Stimulated activated CD4-positive, alpha-beta T cell treated with anti-CD3 and anti-CD28 coated beads, Interleukin-12 subunit alpha, Interleukin-12 subunit beta, amount 100 ng/mL, for 24 hours (primary cell): ENCODE measurements at places on chromosomes 5 and 9.

GRCh38 chr5:74452856-74453255 lies 187.7 kb downstream of the ENC1 start:
- no peak for DNase-seq

DNA sequence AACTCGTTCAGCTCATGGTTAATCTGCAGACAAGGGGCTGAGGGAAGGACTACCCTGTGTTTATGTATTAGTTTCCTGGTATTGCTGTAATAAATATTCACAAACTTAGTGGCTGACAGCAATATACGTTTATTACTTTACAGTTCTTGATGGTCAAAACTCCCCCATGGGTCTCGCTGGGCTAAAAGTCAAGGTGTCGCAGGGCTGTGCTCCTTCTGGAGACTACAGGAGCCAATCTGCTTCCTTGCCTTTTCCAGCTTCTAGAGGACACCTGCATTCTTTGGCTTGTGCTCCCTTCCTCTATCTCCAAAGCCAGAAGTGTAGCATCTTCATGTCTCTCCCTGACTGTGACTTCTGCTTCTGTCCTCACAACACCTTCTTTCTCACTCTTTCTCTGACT lies 653.8 kb upstream of the RIOK2 start:
- no peak for DNase-seq

DNA sequence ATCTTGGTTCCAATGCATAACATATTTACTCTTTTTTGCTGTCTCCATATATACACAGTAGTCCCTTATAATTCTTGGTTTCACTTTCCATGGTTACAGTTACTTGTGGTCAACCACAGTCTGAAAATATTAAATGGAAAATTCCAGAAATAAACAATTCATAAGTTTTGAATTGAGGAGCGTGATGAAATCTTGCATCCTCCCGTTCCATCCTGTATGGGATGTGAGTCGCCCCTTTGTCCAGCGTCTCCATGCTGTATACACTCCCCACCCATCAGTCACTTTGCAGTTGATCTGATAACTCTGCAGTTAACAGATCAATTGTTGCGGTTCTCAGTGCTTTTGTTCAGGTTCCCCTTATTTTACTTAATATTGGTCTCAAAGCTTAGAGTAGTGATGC lies 11.5 kb upstream of the FAF2 start:
- no peak for DNase-seq

- DNase-seq = no peak
Observed at GRCh38 chr5:71452876-71453275, 2.6 kb upstream of the BDP1 start.

- DNase-seq = no peak
Observed at GRCh38 chr5:95794070-95794516, 28.4 kb downstream of the GLRX start.

DNA sequence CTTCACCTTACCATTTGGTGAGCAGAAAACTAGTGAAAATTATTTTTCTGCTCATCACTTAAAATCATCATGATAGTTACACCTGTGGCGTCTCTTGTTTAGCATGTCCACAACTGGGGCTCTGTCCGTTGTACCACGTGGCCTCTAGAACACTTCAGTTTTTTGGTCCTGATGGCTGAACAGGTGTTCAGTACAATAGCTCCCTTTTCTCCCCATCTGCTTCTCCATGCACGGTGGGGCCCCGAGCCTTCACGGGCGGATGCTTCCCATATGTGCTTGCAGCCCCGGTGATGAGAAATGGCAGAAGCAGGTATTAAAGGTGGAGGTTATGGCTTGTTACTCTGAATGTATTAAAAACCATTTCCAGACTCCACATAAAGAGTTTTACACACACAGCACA lies 304.1 kb downstream of the CWC27 start:
- DNase-seq = no peak

DNA sequence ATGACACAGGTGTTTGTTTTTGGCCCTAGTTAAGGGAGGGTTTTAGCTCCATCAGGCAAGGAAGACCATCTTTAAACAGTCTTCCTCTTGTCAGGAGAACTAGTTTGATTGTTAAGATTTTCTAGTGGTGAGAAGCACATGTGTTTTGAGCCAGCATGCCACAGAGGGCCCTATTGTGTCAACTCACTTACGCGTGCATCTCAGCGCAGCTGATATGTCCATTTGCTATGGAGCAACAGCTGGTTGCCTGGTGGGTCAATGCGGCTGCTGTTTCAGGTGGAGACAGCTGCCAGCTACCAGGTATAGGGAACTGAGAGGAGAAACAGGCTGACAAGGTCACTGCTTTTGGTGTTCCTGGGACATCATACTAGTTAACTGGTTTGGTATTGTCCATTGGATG lies 100.5 kb upstream of the PRRC1 start:
- DNase-seq = no peak

- no peak for DNase-seq
Observed at GRCh38 chr5:154860123-154860522, 1.7 kb downstream of the CNOT8 start.

GRCh38 chr5:170201311-170201710 lies 31.5 kb upstream of the C5orf58 start:
- DNase-seq = no peak

DNA sequence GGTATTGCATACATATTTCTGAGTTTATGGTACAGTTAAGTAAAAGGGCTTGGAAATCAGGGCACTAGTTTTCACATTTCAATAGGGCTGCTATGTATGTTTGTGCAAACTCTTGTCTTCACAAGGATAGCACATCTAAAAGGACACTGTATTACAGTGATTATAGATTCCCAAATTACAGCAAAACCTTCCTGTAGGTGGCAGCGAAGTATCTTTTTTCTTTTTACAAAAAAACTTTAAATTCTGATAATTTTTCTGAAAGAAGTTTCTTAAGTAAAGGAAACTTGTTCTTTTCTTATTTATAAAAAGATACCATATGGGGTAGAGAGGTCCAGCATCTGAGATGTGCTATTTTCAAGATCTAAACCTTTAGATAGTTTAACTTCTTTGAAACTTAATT lies 337.8 kb downstream of the PTPRD start:
- DNase-seq = no peak

- no peak for DNase-seq
Observed at GRCh38 chr5:32587067-32587551, 1.8 kb downstream of the SUB1 start.

DNA sequence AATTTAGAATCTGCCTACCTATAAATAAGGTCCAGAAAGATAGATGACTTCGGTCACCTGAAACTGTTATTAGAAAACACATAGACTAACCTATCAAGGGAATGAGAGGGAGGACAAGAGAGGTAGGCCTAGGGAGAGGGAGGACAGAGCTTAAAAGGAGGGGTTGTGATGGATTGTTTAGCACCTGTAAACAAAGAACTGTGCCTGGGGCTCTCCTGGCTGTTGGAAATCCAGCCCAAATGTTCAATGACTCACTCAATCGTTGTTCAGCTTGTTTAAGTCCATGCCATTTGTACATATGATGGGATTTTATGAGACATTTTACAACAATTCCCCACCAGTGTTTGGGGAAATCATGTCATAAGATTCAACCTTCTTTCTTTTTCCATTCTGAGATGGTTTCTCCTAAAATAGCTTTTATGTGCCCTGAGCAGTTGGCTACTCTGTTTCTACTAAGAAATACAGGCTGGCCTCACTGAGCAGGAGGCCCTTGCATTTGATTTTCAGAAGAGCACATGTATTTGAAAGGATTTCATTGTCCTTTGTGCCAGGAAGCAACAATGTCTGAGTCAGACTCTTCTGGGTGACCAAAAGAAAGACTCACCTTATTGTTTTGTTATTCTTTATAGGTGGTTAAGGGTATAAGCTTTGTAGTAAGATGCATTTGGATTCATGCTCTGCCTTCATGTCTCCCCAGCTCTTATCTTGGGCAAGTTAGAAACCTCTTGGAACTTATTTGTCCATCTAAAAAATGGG lies 48.2 kb upstream of the GPR151 start:
- DNase-seq = no peak

GRCh38 chr5:41637869-41638268 lies 127.5 kb upstream of the PLCXD3 start:
- DNase-seq = no peak

DNA sequence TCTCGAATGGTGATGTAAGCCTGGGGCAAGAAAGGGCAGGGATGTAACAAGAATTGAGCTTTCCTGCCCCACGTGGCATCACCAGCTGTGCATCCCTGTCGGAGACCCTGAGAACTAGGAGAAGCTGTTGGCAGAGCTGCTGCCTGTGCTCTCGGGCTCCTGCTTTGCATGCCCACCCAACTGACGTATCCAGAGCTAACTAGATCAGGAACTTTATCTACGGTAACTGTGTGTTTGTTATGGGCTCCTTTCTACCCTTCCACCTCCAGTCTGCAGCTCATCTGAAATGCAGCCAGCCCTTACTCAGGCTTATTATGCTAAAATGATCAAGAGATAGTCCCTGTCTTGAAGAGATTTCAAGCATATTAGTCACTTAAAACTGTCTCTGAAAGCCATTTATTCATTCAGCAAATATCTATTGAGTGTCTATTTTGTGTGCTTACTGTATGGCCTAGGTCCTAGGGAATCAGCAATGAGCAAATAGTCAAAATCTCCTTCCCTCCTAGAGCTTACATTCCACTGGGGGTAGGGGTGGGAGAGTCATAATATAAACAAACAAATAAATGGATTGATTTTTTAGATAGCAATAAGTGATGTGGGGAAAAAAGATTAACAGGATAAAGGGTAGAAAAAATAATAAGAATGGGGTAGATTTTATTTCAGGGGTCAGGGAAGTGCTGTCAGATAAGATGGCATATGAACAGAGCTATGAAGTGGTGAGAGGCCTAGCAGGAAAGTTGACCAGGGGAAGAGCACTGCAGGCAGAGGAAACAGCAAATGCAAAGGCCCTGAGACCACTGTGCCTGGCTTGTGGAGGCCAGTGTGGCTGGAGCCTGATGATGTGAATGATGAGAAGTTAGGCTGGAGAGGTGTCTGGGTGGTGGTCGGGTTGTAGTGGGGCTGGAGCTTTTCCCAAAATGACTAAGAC lies 118.2 kb downstream of the GALNT10 start:
- DNase-seq = no peak

GRCh38 chr5:19745247-19745646 lies 242.8 kb downstream of the CDH18 start:
- DNase-seq = no peak

DNA sequence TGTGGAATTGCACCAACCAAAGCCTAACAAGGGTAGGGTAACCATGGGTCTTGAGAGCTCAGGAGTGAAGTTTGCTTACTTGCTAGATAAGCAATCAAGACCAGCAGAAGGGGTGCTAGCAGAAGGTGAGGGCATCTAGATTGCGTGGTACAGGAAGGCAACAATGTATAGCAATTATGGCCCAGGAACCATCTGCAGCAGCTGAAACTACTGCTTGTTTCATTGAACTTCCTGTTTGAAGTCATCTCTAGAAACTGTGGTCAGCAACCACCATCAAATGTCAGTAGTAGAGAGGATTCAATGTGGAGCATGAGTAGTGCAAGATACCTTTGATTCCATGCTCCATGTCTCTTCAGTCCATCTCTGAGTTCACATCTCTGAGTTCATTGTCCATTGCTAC lies 462.1 kb upstream of the GRAMD2B start:
- no peak for DNase-seq

DNA sequence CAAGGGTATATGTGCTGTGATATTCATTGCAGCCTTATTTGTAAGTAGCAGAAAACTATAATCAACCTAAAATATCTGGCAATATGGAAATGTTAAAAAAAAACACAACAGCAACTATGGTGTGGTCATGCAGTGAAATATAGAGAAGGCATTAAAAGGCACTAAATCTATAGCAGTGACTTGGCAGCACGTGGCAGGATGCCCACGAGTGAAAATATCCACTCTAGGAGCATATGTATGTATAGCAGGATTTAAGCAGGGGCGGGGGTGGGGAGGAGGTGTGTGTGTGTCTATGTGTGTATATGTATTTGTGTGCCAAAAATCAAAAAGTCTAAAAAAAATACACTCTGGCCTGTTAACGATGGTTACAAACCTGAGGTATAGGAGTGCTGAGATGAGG lies 115.6 kb downstream of the RPS23 start:
- DNase-seq = no peak
